ENCODE measurements at places on chromosomes 12 and 14.

DNA sequence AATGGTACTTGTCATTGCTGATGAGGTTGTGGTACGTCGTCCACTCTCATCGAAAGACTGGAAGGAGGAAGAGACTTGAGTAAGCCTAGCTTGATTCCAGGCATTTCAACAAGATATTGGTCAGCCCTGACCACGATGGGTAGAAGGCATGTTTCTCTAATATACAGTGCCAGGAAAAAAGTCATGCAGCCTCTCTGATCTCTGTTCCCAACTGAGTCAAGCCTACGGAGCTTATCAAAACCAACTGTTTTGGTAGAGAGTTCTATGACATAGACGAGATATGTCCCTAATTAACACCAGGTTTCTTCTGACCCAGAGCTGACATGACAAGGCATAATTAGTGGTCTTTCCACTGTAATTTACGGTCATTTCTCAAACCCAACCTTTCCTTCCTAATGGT is 58.5 kb downstream of the NIN start:
- DNase-seq, result no peak

DNA sequence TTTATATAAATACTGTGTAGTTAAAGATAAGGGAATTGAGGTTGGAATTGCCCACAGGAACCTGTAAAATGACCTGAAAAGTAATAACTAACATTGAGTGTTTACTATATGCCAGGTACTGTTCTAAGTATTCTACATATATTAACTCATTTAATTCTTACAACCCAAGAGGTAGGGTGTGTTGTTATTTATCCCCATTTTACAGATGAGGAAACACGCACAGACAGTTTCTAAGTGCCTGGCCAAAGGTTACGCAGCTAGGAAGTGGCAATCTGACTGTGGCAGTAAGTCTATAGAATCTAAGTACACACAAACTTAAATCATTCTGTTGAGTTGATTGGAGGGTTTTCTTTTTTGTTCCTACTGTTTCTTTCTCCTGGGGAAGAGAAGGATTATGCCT is 1.1 kb upstream of the TSPAN31 start:
- DNase-seq, result no peak

- no peak for DNase-seq
Observed at GRCh38 chr14:33642691-33643244, 308.1 kb downstream of the EGLN3 start.

- no peak for DNase-seq
Observed at GRCh38 chr12:63045020-63045860, 105.8 kb downstream of the AVPR1A start.

GRCh38 chr14:68246074-68246785 is 426.7 kb downstream of the RAD51B start:
- DNase-seq, result no peak

GRCh38 chr12:24838531-24838950 is 110.4 kb downstream of the BCAT1 start:
- DNase-seq, result no peak

DNA sequence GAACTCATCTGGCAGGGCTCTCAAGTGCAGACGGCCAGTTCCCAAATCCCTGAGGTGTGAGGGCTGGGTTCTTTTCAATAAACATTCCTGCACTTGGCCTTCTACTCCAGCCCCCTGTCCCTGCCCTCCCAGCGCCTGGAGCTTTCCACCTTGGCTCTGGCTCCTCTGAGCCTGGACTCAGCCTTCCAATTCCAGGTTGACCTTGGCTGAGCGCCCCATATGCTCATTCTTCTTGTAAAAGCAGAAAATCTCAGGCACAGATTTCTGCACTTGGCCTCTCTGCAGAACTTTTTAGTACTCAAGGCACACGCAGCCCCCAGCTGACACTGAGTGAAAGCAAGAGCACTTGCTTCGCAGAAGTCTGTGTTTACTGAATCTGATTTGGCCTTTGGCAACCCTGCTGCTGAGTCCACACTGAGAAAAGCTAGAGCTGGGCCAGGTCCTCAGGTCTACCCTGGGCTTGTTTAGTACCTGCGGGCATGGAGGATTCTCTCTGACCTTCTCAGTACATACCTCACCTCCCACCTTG is 222.7 kb downstream of the MSRB3 start:
- no peak for DNase-seq

- no peak for DNase-seq
Observed at GRCh38 chr12:113408756-113409298, 5.1 kb upstream of the SDS start.

- no peak for DNase-seq
Observed at GRCh38 chr12:7289743-7290142, 14.1 kb upstream of the ACSM4 start.

DNA sequence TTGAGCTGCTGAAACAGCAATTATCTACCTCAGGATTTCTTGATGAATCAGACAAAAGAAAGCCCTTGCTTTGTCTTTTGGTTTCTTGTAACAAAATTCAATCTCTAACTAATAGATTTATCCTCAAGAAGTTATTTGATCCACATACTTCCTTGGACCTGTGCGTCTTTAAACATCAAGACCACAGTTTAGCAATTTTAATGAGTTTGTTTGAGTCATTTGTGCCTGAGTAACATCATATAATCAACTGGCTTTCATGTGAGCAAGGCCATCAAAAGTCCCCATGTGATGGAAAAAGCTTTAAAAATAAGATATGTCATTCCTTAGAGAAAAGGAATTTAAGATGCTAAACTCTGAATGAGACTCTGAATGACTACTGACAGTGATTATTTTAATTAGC is 52.3 kb downstream of the KCNC2 start:
- DNase-seq, result no peak

Measured in T follicular helper cell (primary cell).